ENCODE measurements at places on chromosomes 1 and 21.

- DNase-seq: no peak
These were observed 55.1 kb downstream of the CD58 start for GRCh38 chr1:116515702-116516101.

GRCh38 chr1:197178998-197179397 lies 32.5 kb upstream of the ASPM start:
- no peak for DNase-seq

DNA sequence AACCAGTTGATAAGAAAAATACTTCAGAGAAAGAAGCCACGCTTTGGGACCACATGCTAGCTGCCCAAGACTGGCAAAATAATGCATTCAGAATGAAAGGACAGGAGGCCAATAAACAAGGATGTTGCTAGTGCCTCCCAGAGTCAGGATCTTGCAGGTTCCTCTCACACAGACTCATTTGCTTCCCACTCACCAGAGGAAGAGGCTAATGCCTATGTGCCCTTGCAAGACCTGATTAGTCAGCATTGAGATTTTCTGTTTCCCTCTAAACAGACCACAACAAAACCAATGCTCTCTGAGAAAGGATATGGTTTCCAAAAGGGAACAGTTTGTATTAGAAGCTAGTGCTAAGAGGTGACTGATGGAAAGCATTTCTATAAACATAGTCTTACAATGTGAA lies 85.7 kb downstream of the NRDC start:
- DNase-seq: no peak

DNA sequence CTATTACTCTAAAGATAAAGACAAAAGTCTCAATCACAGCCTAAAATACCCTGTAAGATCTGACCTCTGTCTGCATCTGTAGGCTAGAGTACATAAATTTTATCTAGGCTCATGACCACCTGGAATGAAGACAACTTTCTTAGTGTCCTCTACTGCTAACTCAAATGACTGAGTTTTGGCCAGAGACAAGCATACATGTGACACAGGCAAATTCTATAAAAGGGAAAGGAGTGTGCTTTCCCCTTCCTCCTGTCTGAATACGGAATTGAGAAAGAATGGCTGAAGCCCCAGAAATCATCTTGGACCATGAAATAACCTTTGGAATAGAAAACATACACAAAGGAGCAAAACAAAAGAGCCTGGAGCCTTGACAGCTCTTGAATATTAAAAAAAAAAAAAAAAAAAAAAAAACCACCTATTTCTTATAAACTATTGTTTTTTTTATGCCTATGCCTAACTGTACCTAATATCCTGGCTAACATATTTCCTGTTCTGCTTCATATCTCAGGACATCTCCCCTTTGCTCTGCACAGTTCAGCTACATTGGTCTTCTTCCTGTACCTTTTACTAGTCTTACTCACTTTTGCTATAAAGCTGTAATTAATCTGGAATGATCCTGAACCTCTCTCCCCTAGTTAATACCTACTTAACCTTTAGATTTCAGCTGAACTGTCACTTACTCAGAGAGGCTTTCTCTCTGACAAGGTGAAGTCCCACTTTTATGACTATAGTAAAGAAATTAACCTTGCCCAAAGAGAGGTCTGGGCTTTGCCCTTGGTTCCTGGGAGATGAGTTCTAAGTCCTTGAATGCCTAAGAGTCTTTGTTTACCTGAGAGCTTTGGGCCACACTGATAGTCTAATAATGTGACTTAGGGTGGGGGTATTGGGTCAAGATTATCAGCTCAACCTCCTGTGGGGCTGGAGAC lies 16.1 kb downstream of the UCHL5 start:
- DNase-seq: no peak

DNA sequence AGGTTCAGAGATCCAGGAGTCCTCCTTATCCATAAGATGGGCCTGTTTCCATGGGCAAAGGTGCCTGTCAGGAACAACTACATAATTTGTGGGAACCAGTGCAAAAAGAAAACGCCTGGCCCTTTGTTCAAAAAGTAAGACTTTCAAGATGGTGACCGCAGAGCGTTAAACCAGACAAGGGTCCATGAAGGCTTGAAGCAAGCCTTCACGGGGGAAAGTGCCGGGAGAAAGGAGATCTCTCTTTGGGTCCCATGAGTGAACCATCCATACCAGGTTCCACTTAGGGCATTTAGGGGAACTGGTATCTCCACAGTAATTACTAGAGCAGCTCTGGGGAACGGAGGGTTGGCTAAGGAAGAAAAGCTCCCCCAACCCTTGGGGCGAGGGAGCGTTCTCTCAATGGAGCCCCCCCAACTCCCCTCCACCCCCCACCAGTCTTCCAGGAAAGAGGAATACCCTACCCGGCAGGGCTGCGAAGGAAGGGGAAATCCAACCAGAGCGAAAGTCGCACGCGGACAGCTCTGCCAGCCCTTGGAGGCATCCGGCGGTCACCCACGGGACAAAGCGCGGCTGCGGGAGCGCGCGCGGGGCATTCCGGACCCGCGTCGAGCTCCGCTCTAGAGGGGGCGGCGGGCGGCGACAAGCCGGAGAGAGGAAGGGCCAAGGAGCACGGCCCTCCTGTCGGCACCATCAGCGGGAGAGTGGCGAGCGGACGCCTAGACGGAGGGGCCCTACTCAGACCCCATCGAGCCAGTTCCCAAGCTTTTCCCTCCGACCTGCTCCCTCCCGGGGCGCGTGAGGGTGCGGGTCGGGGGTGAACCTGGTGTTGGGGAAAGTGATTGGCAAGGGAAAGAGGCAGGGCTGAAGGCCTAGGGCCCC lies 687 bp upstream of the RASSF5 start:
- DNase-seq: no peak

GRCh38 chr1:96145492-96145891 lies 576.1 kb upstream of the PTBP2 start:
- no peak for DNase-seq

DNA sequence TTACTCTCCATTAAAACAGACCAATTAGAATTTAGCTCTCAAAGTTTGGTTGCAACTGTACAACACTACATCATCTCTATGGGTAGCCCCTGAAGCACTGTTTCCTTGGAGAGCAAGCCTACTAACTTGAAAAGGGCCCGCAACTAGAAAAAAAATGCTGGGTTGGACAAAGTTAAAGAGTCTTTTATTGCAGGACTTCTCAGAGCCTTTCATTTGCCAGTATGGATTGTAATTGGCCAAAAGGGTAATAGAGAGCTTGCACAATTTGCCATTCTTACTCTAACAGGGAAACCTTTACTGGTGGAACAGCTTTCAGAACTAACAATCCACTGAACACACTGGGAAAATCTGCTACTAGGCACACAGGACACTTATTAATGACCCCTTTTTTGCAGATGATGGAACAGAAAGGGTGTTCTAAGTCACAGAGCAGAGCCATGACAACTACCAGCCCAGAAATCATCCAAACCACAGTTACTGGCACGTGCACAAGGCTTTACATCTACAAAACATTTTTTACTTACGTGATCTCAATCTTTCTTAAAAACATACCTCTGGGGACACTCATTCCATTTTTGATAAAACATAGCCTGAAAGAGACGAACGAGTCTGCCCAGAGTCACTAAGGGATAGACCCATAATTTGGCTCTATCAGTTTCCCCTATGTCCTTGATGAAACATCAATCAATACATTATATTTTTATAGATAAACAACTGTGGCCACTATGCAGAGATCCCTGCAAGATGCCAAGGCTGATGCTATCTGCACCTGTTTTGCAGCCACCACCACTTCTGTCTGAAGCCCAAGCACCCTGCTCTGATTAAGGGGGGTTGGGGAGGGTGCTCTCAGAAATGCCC lies 176.3 kb upstream of the EDN2 start:
- no peak for DNase-seq

GRCh38 chr21:45818276-45818903 lies 163.2 kb upstream of the COL6A1 start:
- no peak for DNase-seq

DNA sequence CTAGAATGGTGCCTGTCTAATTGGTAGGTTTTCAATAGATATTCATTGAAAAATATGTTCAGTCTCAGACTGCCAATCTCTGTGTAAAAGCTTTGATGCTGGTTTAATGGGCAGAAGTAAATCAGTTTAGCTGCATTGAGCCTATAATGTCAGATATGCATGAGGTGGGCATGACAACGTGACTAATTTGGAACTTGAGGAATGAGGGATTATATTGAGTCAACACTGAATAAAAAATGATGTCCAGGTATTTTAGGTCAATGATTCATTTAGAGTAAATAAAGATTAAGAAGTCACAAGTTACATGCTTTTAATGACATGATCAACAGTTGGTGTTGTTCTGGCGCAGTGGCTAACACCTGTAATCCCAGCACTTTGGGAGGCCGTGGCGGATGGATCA lies 3.0 kb downstream of the WDR3 start:
- no peak for DNase-seq

DNA sequence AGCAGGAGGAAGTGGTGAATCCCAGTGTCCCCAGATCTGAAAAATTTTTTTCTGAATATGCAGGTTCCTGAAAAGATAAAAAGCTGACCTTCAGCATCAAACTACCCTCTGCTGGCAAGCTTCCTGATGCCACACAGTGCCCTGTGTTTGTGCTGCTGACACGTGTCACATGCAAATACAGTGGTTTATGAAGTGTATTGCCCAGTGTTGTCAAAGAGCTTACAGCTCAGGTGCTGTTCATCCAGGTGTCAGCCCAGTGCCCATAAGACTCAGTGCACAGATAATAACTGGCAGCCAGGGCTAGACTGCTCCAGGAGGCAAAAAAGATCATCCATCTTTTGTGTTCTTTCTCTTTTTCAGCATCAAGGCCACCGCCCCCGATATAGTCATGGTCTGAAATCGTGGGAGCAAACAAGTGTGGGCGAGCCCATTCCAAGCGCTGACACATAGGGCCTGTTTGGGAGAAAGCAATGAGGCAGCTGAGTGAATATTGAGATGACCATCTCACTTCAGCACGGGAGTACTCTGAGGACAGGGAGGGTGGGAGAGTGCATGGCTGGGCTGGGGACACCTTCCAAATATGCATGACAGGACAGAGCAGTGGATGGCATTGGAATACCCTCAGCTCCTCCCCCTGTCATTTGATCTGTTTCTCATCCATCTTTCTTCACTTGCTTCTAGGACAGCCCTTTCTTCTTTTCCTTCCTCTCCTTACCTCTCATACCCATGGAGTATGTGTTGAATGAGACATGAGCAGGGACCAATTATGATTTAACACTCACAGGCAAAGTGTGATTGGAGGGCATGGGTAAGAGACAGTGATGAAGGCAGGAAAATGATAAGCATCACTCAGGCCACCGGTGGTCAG lies 6.4 kb upstream of the KCNK1 start:
- DNase-seq: no peak

- no peak for DNase-seq
These were observed 36.1 kb downstream of the CD247 start for GRCh38 chr1:167482184-167482583.

DNA sequence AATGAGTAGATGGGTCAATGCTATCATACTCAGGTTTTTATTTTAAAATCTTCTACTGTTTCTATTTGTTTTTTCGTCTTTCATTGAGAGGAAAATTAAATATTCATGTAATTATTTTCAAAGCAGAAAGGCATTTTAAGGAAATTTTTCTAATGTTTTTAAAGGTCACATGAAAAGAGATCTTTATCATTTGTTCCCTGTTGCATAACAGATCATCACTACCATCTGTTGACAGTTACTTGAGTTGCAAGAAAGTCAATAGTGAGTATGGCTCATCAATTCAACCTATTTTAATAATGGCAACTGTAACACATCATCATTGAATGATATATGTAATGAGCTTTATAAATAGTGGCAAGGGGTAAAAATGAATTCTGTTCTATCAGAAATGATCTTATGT lies 369.7 kb downstream of the DPYD start:
- DNase-seq: no peak

DNA sequence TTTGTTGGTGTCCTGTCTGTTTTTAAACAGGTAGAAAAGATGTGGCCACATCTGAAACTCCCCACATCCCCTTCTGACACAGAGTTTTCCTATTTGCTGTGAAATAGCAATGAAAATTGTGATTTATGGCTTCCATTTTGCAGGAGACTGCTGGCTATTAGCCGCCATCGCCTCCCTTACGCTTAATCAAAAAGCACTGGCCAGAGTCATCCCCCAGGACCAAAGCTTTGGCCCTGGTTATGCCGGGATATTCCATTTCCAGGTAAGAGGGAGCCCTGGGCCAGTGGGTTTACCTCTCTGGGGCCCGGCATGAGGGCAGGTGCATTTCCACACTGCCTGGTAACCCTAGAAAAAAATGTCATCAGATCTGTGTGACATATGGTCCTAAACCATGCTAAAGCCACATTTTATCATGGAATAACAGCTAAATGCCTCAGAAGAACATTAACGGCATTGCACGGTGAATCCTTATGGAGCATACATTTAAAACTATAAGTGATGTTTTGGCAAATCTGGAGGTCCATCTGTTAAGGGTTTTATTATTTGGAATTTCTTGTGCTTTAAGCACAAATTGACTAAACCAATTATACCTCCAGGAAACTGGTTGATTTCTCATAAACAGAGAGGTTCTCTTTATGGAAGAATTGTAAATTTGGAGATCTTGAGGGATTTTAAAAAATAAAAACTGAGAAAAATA lies 12.3 kb downstream of the CAPN9 start:
- no peak for DNase-seq

DNA sequence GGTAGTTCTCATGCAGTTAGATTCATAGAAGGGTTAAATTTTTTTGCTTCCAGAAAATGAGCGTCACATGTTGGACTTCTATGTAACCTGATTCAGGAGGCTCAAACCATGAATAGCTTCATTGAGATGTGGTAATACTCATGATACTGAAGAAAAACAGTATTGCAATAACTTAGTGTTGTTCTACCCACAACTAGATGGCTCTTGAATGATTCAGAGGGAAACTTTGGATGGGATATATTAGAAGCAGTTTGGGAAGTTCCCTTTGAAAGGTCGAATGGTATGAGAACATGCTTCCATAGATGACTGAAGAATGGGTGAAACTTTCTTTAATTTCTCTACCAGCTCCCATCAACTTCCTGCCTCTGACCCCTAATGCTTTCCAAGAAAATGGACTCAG lies 211.7 kb upstream of the PTGFR start:
- no peak for DNase-seq

DNA sequence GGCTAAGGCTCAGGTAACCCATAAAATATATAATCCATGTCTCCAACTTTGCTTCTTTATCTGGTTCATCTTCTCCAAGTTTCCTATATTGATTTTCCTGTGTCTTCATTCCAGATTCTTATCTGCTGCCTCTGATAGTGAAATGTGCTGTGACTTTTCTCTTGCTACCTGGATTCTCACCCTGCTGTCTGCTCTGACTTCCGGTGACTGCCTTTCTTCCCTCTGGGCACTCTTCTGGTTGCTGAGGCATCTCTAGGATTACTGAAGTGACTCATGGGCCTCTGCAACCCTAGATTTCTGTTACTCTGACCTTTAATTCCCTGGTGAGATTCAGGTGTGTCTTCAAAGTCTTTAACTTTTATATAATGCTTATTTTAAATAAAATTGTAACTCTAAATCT lies 46.9 kb downstream of the GIPC2 start:
- no peak for DNase-seq

GRCh38 chr1:212205006-212205405 lies 80.2 kb upstream of the PPP2R5A start:
- DNase-seq: no peak

GRCh38 chr21:34018910-34019309 lies 54.5 kb upstream of the MRPS6 start:
- peak; percentile 63 for DNase-seq
